ENCODE measurements at places on chromosomes 2 and 18. TPM values are rescaled to one million over a fixed set of nuclear protein-coding genes. Genes with fewer than 3 reads are reported as not detected.

CYP27A1 gene
- 0.10 TPM for total RNA-seq

C2orf66 gene
- 0.17 TPM for total RNA-seq

TBC1D8 gene
- total RNA-seq: 0.58 TPM

SLC66A3 gene
- total RNA-seq: 22.6 TPM

PSTPIP2 gene
- 12.8 TPM for total RNA-seq

SLC38A11 gene
- total RNA-seq: not detected

IL37 gene
- total RNA-seq: 0.50 TPM

DPP4 gene
- total RNA-seq: 130 TPM

APOB gene
- total RNA-seq: not detected

LCT gene
- total RNA-seq: not detected

MOCOS gene
- 0.18 TPM for total RNA-seq

GRHL1 gene
- 0.36 TPM for total RNA-seq

CDCA7 gene
- total RNA-seq: 80.3 TPM

CHRNA1 gene
- total RNA-seq: not detected

CIAO1 gene
- total RNA-seq: 58.7 TPM

RAMP1 gene
- total RNA-seq: 17.4 TPM

ANKZF1 gene
- 167 TPM for total RNA-seq

PTPN18 gene
- 95.3 TPM for total RNA-seq

APCDD1 gene
- total RNA-seq: not detected

ANKRD30B gene
- not detected for total RNA-seq

ANO7 gene
- total RNA-seq: 0.77 TPM

CCDC138 gene
- total RNA-seq: 7.6 TPM

DSG1 gene
- not detected for total RNA-seq

CROCC2 gene
- total RNA-seq: not detected

NAT8 gene
- not detected for total RNA-seq

SUCLG1 gene
- 71.5 TPM for total RNA-seq

SERPINB4 gene
- total RNA-seq: not detected

PRKAG3 gene
- total RNA-seq: not detected

CXCR4 gene
- total RNA-seq: 259 TPM

LYPD1 gene
- not detected for total RNA-seq

SPP2 gene
- not detected for total RNA-seq

SOS1 gene
- total RNA-seq: 203 TPM

SIGLEC15 gene
- total RNA-seq: not detected

ACYP2 gene
- total RNA-seq: 16.0 TPM

SATB2 gene
- 0.07 TPM for total RNA-seq

DNAH6 gene
- 0.53 TPM for total RNA-seq

CAB39 gene
- total RNA-seq: 168 TPM

KCNG2 gene
- not detected for total RNA-seq

CPO gene
- not detected for total RNA-seq

GDF7 gene
- not detected for total RNA-seq

ABCA12 gene
- total RNA-seq: not detected

PJVK gene
- total RNA-seq: 2.2 TPM

GPR55 gene
- total RNA-seq: 2.9 TPM

POLE4 gene
- 50.2 TPM for total RNA-seq

GYPC gene
- 204 TPM for total RNA-seq

ARHGAP28 gene
- total RNA-seq: not detected

EN1 gene
- not detected for total RNA-seq

KATNAL2 gene
- 0.82 TPM for total RNA-seq

IL1F10 gene
- not detected for total RNA-seq

MSH6 gene
- total RNA-seq: 73.3 TPM

ABCG8 gene
- not detected for total RNA-seq
